ENCODE measurements at places on chromosomes 12 and 14.

GRCh38 chr12:119399301-119399700 lies 64.8 kb downstream of the CCDC60 start:
- no peak for DNase-seq

GRCh38 chr12:21129906-21130305 lies 1.1 kb upstream of the SLCO1B1 start:
- DNase-seq: no peak

GRCh38 chr12:129434790-129435189 lies 469.0 kb downstream of the TMEM132D start:
- DNase-seq: no peak

DNA sequence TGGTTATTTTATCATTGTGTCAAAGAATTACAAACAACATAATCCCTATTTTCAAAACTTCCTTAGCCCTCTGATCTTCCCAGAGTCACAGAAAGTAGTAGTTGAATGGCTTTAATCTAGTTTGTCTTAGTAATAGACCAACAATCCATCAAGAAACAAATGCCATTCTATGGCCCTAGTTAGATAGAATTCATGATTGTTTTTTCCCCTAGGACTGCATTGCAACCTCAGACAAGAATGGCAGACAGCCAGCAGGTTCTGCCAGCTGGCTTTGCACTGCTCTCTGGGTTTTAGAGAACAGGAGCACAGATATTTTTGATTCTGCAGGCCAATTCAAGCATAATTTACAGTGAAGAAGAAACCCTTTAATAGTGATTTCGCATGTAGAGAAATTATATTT lies 33.8 kb downstream of the SYT1 start:
- DNase-seq: no peak

DNA sequence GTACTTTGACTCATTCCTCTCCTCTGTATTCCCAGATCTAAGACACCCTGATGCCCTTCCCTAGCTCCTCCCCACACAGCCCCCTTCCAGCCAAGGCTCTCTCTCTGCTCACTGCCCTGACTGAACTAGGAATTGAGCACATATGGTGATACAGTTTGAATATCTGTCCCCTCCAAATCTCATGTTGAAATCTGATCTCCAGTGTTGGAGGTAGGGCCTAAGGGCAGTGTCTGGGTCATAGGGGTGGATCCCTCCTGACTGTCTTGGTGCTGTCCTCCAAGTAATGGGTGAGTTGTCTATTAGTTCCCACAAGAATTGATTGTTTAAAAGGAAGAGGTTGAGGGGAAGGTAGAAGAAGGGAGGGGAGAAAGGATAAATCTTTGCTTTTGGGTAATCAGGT lies 17.4 kb downstream of the CMKLR1 start:
- no peak for DNase-seq

DNA sequence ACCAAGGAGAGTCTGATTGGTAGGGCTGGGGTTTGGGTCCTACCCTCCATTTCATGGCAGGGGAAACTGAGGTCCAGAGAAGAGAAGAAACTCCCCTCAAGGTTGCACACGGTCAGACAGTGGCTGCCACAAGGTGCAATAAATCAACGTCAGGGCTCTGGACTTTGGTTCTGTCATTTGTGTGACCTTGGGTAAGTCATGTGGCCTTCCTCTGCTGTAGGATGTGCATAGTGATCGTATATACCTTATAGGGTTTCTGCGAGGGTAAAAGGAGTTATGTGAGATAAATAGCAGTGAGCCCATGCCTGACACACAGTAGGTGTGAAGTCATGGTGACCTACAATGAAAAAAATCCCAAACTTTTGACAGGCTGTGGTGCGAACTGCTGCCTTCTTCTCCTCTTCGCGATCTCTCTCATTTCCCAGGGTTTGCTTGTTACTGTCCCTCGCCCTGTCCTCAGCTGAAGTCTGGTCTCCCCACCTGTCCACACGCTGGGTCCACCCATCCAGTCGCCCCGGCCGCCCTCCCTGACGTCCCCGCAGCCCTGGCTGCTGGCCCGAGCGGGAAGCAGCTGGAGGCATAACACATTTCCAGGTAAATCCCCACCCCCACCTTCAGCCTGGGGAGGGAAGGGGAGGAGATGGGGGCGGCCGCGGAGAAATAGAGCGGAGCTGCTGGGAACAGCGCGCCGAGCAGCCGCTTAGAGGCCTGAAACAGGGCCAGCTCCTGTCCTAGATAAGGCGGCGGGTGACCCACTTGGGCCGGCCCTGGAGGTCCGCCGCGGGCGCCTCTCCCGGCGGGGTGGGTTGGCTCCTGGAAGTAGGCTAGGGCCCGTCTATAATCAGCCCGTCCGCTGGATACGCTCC lies 1.8 kb upstream of the FAM222A start:
- DNase-seq: no peak

- DNase-seq: no peak
These were observed 4.8 kb downstream of the CKB start for GRCh38 chr14:103517721-103518421.

Measured in fibroblast of skin of left quadriceps (primary cell).